Muscle of arm (tissue), 14 donors: ENCODE measurements at places on chromosomes 7 and 10. TPM values are rescaled to one million over a fixed set of nuclear protein-coding genes. Genes with fewer than 3 reads are reported as not detected.

- DNase-seq, result no peak
Observed at GRCh38 chr7:111145472-111145871, 54.5 kb downstream of the LRRN3 start.

GRCh38 chr7:98315318-98315993, 34.0 kb downstream of the BRI3 start:
- no peak for DNase-seq

DNA sequence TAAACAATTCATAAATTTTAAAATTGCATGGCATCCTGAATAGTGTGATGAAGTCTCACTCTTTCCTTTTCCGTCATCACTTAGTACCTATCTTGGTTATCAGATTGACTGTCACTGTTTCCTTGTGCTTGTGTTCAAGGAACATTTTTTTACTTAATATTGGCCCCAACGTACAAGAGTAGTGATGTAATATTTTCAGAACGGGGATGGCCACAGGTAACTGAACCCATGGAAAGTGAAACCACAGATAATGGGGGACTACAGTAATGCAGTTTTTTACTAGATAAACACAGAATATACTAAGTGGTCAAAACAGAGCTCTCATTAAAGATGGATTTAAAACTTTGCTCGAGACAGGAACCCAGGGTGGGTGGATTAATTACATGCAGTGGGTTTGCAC, 85.4 kb downstream of the MACC1 start:
- no peak for DNase-seq

- DNase-seq, result no peak
Observed at GRCh38 chr10:121647401-121647800, 49.2 kb upstream of the FGFR2 start.

Gene TEX36
- not detected for polyA plus RNA-seq
